H4 (cell line): ENCODE measurements at places on chromosomes 5 and 9. TPM values are rescaled to one million over a fixed set of nuclear protein-coding genes. Genes with fewer than 3 reads are reported as not detected.

The RPP25L gene
- total RNA-seq, result 52.8 and 59.3 TPM in 2 replicates

The OR1N1 gene
- total RNA-seq, result not detected in 2 replicates

The RNF183 gene
- not detected in 2 replicates for total RNA-seq

The INSL6 gene
- total RNA-seq, result not detected in 2 replicates

The KIF12 gene
- not detected in 2 replicates for total RNA-seq

The CARTPT gene
- total RNA-seq, result not detected in 2 replicates

The SPAG8 gene
- total RNA-seq, result 0.99 TPM in 2 replicates

The DBN1 gene
- total RNA-seq, result 140 and 153 TPM in 2 replicates

The NPDC1 gene
- total RNA-seq, result 1.2 and 4.1 TPM in 2 replicates

The MZB1 gene
- not detected in 2 replicates for total RNA-seq

The IARS1 gene
- total RNA-seq, result 166 and 199 TPM in 2 replicates

The UBE2D2 gene
- 64.7 and 79.3 TPM in 2 replicates for total RNA-seq

The SOHLH1 gene
- not detected in 2 replicates for total RNA-seq

The C5orf52 gene
- not detected in 2 replicates for total RNA-seq

The RAD1 gene
- 48.3 and 78.0 TPM in 2 replicates for total RNA-seq

The KIAA0825 gene
- total RNA-seq, result 2.3 and 3.7 TPM in 2 replicates

The RBM27 gene
- total RNA-seq, result 11.4 and 15.7 TPM in 2 replicates

The BAAT gene
- total RNA-seq, result not detected in 2 replicates

The HAVCR1 gene
- total RNA-seq, result 0.04 and 0.29 TPM in 2 replicates

The QRFP gene
- not detected in 2 replicates for total RNA-seq

The PTPDC1 gene
- total RNA-seq, result 2.8 and 3.3 TPM in 2 replicates

The SH2D3C gene
- 0.12 and 0.23 TPM in 2 replicates for total RNA-seq

The PCAT7 gene
- total RNA-seq, result 2.5 and 2.8 TPM in 2 replicates

The EIF4E1B gene
- total RNA-seq, result not detected in 2 replicates

The CENPH gene
- total RNA-seq, result 41.7 and 45.8 TPM in 2 replicates

The CD180 gene
- not detected in 2 replicates for total RNA-seq
